ENCODE measurements at places on chromosomes 1 and 21. TPM values are rescaled to one million over a fixed set of nuclear protein-coding genes. Genes with fewer than 3 reads are reported as not detected.

DNA sequence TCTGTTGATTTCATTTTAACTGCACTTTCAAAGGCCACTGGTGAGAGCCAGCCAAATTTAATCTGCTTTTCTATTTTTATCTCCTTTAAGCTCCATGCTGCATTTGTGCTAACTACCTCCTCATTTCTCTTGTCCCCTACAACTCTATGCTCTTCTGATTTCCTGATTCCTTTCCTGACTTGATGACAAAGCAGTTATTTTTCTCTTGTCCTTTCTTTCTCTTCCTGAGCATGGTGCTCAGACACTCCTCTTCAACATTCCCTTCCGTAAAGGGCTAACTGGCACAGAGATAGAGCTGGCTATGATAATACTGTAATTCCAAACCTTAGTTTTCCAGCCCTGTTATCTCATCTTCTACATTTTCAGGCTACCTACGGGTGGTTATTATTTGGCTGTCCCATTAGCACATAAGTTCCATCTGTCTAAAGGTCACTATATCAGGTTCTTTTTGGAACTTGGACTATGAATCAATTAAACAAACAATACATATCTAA, 6.8 kb upstream of the BCAS2 start:
- DNase-seq, result no peak

GRCh38 chr1:212040629-212041412, 5.3 kb downstream of the DTL start:
- DNase-seq, result no peak

Gene CD5L
- polyA plus RNA-seq, result not detected

Gene ERMAP
- 6.5 TPM for polyA plus RNA-seq

Gene GPA33
- polyA plus RNA-seq, result 3.9 TPM

Data from hepatocyte (in vitro differentiated cells).